Panc1 (cell line): ENCODE measurements at places on chromosomes 3 and 15. TPM values are rescaled to one million over a fixed set of nuclear protein-coding genes. Genes with fewer than 3 reads are reported as not detected.

GOLGA6A gene
- 0.05 TPM for total RNA-seq

MME gene
- total RNA-seq = 1.6 TPM

XCR1 gene
- not detected for total RNA-seq

CACNA2D3 gene
- 0.41 TPM for total RNA-seq

IGSF11 gene
- 0.33 TPM for total RNA-seq

SHC4 gene
- total RNA-seq = 0.10 TPM

RARRES1 gene
- total RNA-seq = 1.3 TPM

BSN gene
- total RNA-seq = 0.87 TPM

SERPINI2 gene
- total RNA-seq = not detected

NOX5 gene
- total RNA-seq = 0.26 TPM

HCLS1 gene
- 0.85 TPM for total RNA-seq

VILL gene
- 5.7 TPM for total RNA-seq

TRAT1 gene
- total RNA-seq = 0.21 TPM

LMAN1L gene
- total RNA-seq = not detected

SLC6A11 gene
- not detected for total RNA-seq

GPR176 gene
- 12.7 TPM for total RNA-seq

BLM gene
- 23.9 TPM for total RNA-seq

FAM107A gene
- 0.08 TPM for total RNA-seq

CCDC80 gene
- total RNA-seq = 0.64 TPM

STXBP5L gene
- total RNA-seq = 0.05 TPM

ZBBX gene
- not detected for total RNA-seq

TOPBP1 gene
- 78.4 TPM for total RNA-seq

CCDC33 gene
- not detected for total RNA-seq

RARB gene
- not detected for total RNA-seq

ASB14 gene
- total RNA-seq = not detected

ITIH4 gene
- 1.5 TPM for total RNA-seq

ADPGK gene
- total RNA-seq = 63.1 TPM

TBCCD1 gene
- 14.5 TPM for total RNA-seq

CCDC9B gene
- 55.9 TPM for total RNA-seq

ABHD5 gene
- 10.5 TPM for total RNA-seq

IQCF5 gene
- total RNA-seq = not detected

GADL1 gene
- not detected for total RNA-seq
